ENCODE measurements at places on chromosomes 7 and 10.

GRCh38 chr10:77566236-77566635 lies 71.4 kb downstream of the KCNMA1 start:
- DNase-seq = no peak

- no peak for DNase-seq
These were observed 27.5 kb upstream of the CDK13 start for GRCh38 chr7:39922580-39922979.

DNA sequence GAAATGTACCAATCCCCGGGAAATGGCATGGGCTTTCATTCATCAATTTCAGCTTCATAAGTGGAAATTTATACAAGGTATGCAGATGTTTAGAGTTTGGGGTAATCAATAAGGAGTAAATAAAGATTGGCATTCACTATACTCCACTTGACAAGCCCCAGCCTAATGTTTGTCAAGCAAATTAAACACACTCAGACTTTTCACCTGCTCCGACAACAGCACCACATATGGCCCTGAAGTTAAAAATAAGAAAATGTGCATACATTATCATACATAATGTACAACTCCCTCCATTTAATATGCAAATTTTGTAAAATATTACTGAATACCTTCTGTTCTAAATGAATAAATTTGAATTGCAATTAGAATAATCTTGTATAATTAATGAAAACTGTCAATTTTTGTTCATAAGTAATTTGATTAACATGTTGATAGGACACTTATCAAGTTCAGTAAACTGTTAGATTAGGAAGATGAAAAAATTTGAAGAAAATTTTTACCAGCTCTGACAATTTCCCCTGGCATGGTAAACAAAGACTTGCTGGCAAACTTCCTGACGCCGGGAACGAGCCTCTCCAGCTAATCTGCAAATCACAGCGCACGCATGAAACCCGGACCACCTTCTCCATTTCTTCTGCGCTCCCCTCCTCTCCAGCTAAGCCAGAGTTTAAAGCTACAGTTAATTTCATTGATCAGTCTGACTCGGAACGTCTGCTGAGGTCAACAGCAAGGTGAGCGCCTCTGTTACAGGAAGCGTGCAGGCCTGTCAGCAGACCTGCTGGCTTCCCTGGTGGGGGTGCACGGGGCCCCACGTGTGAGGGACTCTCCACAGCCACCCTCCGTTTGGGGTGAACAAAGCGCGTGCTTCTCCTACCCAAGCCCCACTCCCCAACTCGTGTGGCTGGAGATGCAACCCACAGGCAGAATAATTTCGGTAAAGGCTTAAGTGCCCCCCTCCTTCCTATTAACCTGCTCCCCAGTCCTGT lies 70.7 kb downstream of the EBF3 start:
- DNase-seq = no peak

DNA sequence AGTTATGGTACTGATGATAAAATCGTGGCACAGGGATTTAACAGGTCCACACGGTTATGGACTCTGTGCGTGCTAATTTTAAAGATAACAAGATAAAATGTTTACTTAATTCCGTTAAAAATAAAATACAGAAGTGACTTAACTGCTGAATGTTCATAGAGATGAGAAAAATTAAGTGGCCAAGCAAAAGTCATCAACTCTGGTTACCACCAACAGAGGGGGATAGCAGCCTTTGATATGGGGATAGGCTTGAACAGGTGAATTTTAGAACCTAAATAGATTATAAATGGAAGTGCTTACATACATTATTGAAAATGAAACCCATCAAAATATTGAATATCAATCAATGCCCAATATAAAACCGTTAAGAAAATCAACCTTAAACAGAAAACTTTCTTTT lies 245.0 kb downstream of the WDR37 start:
- DNase-seq = no peak

DNA sequence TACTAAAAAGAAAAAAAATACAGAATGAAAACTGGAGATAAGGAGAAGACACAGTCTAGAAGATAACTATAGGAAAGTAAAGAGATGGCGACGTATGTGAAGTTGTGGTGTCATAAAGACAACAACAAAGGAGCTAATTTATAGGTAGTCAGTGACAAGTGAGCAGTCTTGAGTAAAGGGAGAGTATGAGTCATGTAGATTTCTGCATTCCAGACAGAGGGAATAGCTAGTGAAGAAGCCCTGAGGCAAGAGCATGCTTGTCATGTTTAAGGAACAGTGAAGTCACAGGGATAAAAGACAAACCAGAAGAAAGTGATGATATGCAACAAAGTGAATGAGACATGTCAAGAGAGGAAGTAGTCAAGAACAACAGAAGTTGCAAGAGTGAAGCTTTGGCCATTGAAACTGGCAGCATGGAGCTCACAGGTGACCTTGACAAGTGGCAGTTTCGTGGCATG lies 2.3 kb upstream of the MIOS start:
- no peak for DNase-seq

DNA sequence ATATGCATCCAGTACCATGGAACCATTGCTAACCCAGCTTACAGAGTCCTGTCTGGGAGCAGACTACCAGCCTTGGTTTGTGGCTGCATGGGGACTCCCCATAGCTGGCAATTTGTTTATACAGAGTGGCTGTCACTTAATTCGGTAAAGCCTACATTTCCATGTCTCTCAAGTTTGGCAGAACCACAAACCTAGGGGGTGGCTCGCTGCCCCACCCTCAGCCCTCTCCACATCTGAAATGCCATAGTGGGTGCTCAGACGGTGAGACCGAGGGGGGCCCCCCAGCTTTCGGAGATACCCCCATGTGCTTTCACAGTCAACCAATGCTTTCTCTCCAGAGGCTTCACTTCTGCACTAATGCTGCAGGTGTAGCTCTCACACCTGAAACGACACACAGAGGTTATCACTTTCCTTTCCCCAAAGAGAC lies 75.5 kb upstream of the KAT6B start:
- no peak for DNase-seq
